Activated naive CD4-positive, alpha-beta T cell treated with anti-CD3 and anti-CD28 coated beads, Interleukin-2, amount 50 U/mL, for 16 hours (primary cell): ENCODE measurements at places on chromosomes 16 and 17.
A peak's percentile ranks its signal among the peaks of the same experiment; 100 is the strongest.

DNA sequence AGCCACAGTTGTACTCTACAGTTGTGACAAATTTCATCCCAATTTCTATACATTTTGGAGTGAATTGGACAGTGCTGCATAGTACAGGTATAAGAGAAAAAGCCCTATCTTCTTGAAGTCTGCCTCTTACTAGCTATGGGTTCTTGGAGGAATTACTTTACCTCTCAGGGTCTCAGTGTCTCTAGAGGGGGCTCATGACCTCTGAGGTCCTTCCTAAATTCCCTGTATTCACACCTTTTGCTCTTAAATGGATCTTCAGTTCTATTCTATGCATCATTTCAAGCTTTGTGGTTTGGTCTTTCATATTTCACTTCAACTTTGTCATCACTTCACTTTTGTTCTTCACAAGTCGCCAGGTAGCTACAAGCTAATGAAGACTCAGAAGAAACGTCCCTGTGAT lies 71.2 kb upstream of the ERCC4 start:
- DNase-seq, result no peak

- DNase-seq, result no peak
Observed at GRCh38 chr16:85908889-85909589, 10.1 kb downstream of the IRF8 start.

DNA sequence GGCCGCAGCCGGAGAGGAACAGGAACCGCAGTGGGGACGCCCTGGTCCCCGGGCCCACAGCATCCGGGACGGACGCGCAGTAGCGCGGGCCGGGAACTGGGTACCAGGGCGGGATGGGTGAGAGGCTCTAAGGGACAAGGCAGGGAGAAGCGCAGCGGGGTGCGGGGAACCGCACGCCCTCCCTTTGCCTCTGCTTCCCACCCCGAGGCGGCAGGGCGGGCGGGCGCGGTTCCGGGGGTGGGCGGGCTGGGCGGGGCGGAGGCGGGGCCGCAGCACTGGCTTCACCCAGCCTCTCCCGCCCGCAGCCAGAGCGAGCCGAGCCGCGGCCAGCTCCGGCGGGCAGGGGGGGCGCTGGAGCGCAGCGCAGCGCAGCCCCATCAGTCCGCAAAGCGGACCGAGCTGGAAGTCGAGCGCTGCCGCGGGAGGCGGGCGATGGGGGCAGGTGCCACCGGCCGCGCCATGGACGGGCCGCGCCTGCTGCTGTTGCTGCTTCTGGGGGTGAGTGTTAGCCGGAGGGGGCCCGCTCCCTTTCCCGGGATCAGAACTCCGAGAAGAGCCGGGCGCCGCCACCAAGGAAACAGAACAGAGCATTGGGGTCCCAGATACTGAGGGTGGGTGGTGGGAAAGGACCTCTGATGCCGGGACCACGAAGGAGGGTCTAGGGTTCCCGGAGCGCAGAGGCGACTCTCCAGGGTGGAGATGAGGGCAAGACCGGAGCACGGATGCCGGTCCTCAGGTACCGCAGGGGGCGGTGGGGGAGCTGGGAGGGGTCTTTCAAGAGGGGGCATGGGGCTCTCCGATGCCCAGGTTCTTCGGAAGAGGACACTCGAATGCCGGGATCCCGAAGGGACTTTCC lies at the start of gene NGFR:
Gene NGFR, plus strand, starts transcription at position 308 of the 856 bp plus-strand sequence. Its CDS starts 125 bp downstream, at position 433.
- peak; percentile 44 for DNase-seq

DNA sequence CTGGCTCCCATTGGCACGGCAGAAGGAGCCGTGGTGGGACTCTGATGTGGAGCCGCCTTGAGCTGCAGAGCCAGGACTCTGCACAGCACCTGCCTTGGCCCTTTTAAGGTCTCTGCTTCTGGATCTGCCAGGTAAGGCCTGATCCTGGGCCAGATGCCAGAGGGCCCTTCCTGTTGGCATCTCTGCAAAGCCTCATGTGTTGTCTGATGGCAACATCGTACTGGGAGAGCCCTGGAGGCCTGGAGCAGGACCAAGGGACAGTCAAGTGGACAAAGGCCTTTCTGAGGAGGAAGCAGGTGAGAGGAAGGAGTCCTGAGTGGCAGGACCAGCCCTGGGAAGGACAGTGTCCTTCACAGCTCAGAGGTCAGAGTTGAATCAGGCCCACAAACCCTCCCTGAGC lies 26.1 kb downstream of the SOCS1 start:
- DNase-seq, result no peak

- no peak for DNase-seq
Observed at GRCh38 chr16:76421571-76421970, 144.4 kb downstream of the CNTNAP4 start.

- DNase-seq, result no peak
Observed at GRCh38 chr17:12618557-12618956, 47.1 kb upstream of the MYOCD start.

DNA sequence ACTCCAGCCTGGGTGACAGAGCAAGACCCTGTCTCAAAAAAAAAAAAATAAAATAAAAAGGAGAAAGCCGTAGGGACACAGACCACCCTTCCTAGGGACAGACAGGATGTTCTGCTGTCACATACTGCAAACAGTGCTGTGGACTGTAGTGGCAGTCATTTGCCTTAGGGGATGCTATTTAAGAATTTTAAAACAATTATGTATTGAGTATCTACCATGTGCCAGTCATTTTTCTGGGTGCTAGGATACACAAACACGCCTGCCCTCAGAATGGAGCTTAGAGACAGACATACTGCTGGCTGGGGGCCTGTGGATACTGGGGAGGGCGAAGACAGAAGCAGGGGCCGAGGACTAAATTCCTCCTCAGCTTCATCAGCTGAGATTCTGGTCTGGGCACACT lies 45.5 kb downstream of the MRC2 start:
- no peak for DNase-seq

GRCh38 chr17:8905331-8905730 lies 37.9 kb upstream of the PIK3R6 start:
- DNase-seq, result no peak

GRCh38 chr16:66616592-66616991 lies 12.1 kb downstream of the CMTM3 start:
- no peak for DNase-seq

DNA sequence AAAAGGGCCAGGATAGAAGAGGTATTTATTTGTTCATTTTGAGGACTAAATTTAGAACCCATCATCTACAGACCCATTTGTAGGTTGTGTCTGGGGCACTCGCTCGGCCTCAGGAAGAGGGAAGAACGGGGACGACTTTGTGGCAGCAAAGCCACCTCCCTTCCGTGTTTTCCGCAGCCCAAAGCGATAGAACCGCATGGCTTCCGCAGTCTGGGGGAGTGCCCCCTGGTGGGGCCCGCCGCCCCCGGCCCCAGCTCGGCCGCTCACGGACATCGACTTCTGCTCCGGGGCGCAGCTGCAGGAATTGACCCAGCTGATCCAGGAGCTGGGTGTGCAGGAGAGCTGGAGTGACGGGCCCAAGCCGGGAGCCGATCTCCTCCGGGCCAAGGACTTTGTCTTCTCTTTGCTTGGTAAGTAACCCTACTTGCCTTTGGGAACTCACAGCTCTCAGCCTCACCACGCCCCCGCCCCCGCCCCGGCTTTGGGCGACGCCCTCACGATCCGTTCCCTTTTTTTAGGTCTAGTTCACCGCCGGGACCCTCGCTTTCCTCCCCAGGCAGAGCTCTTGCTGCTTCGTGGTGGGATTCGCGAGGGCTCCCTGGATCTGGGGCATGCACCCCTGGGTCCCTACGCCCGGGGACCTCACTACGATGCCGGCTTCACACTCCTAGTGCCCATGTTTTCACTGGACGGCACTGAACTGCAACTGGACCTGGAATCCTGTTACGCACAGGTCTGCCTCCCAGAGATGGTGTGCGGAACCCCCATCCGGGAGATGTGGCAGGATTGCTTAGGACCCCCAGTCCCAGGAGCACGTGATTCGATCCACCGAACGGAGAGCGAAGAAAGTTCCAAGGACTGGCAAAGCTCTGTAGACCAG lies 681 bp downstream of the TMEM102 start:
- DNase-seq, result peak; percentile 56

DNA sequence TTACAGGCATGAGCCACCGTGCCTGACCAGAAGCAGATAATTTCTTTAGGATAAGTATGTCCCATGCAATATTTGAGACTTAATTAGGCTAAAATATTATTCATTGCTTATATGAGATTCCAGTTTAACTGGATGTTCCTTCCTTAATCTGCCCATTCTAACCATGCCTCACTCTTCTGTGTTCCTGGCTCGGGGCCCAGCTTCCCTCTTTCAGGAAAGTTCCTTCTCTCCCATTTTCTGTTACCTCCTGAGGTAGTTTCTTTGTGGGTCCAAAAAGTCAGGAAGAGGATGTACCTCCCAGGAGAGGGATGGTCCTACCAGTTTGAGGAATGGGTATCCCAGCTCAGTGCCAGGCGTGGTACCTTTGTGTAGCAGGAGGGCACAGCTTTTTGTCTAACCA lies 23.3 kb downstream of the UNK start:
- DNase-seq, result no peak

DNA sequence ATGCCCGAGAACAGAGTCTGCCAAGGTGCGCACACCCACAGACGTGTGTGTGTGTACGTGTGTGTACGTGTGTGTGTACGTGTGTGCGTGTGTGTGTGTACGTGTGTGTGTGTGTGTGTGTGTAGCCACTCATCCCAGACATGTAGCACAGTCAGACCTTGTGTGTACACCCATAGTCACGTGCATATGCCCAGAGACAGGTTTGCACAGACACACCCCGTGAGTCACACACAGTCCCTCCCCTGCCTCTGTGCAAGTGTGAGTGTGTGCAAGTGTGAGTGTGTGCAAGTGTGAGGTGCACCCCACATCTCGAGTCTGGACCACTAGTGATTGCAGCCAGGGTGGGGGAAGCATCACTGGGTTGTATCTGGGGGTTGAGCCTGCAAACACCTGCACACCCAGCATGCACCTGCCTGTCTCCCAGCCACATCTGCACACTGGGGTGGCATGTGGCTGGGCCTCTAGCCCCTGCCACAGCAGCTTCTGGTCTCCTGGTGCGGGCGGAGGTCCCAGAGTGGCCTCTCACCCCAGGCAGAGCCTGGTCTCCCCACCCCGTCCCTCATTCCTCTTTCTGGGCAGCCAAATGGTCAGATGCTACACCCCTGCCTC lies 23.6 kb downstream of the BAHCC1 start:
- DNase-seq, result no peak

GRCh38 chr17:9839433-9839832 lies 13.7 kb downstream of the GLP2R start:
- DNase-seq, result no peak

- no peak for DNase-seq
Observed at GRCh38 chr17:55524440-55525220, 13.4 kb upstream of the SMIM36 start.

- no peak for DNase-seq
Observed at GRCh38 chr17:78868391-78868790, 27.8 kb upstream of the USP36 start.

GRCh38 chr17:41739661-41740352 lies 5.4 kb upstream of the HAP1 start:
- DNase-seq, result no peak

DNA sequence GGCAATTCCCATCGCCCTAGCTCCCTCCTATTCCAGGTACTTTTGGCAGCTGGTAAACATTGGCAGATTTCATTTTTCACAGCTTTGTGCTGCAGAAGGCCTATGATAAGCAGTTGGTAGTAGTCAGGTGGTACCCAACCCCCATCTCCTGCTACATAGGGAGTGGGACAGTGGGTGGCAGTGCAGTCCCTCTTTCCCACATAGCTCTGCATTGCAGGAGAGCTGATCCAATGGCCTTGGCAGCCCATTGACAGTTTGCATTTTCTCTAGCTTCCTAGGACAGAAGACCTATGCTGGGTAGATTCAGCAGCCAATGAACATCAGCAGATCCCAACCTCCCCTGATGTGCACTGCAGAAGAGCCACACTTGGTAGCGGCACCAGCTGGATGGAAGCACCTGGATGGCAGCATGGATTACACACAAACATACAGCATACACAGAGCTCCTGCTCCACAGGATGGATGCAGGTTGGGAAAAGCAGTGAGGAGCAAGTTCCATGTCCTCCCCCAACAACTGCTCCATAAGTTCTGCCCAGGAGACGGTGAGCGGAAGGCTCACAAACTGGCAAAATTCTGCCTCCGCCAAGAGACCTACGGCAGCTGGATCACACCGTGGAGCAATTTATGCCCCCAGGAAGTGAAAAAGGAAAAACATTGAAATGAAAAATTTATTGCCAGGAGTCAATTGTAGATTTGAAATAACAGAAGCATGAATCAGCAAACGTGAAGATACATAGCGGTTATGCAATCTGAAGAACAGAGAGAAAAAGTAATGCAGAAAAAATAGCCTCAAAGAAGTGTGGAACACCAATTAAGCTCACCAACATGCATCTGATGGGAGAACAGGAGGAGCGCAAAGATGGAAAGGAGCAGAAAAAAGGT lies 95.7 kb downstream of the CACNG1 start:
- no peak for DNase-seq

- DNase-seq, result no peak
Observed at GRCh38 chr17:49645654-49646053, 32.2 kb downstream of the SPOP start.

GRCh38 chr17:42266918-42267766 lies 9.0 kb downstream of the STAT5B start:
- DNase-seq, result no peak

DNA sequence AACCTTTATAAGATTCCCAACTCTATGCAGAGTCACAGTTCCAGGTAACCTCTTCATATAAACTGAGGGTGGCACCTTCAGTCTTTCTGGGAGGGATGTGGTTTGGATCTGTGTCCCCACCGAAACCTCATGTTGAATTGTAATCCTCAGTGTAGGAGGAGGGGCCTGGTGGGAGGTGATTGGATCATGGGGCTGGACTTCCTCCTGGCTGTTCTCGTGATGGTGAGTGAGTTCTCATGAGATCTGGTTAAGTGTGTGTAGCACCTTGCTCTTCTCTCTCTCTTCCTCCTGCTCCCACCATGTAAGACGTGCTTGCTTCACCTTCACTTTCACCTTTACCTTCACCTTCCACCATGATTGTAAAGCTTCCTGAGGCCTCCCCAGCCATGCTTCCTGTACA lies 30.5 kb downstream of the HS3ST2 start:
- DNase-seq, result no peak
